ENCODE measurements at places on chromosomes 5 and 9.

- no peak for DNase-seq
Measured at GRCh38 chr5:156473269-156473908, 146.4 kb downstream of the SGCD start.

DNA sequence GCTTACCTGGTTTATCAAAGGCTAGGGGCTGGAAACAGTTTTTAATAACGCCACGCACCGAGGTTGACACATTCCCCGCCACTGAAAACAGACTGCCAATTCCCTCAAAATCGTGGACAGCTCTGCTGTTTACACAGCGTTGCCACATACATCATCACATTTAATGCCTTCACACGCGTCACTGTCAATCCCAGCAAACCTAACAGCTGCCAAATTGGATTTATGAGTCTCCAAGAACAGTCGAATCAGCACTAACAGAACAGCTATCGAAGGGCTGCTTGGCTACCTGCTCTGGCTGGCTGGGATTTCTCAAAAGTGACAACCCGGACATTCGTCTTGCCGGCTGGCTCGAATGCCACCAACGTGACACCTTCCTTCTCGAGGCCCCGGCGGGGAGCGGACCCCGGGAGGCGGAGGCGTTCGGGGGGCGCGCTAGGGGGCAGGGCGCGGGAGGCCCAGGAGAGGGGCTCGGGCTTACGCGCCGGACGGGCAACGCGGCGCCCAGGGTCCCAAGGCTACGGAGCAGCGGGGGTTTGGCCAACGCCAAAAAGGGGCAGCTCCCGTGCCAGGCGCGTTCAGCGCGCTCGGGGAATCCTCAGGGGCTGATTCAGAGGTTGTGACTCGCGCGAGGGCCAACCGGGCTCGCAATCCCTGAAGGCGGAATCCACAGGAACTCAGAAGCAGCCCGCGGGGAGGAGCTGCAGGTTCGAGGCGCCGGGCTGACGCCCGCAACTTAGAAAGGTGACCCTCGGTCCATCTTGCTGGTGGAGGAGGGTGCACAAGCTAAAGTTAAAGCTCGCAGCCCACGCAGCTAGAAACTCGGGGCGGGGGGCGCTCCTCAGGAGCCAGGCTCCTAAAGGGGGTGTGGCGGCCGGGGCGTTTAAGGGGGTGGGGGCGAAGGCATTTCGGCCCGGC lies 1.2 kb downstream of the CDC14B start:
- peak; percentile 49 for DNase-seq

DNA sequence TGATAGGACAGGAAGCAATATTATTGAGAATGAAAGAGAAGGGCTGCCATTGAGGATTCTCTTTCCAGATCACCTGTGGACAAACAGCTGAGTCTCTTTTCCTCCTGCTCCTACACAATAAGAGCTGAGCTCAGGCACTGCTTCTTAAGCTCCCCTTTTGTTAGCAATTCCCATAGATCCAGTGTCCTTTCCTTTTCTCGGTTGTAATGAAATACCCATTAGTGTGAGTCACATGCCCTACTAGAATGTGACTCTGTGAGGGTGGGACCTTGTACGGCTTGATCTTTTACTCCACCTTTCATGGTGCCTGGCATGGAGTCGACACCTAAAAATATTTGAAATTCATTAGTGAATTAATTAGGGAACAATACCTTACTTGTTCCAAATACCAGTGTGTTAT lies 269.2 kb downstream of the NR3C1 start:
- DNase-seq: no peak

GRCh38 chr5:149801307-149801990 lies 71.3 kb downstream of the PPARGC1B start:
- DNase-seq: no peak

- DNase-seq: no peak
Measured at GRCh38 chr9:75866273-75866871, 24.1 kb upstream of the PCSK5 start.

DNA sequence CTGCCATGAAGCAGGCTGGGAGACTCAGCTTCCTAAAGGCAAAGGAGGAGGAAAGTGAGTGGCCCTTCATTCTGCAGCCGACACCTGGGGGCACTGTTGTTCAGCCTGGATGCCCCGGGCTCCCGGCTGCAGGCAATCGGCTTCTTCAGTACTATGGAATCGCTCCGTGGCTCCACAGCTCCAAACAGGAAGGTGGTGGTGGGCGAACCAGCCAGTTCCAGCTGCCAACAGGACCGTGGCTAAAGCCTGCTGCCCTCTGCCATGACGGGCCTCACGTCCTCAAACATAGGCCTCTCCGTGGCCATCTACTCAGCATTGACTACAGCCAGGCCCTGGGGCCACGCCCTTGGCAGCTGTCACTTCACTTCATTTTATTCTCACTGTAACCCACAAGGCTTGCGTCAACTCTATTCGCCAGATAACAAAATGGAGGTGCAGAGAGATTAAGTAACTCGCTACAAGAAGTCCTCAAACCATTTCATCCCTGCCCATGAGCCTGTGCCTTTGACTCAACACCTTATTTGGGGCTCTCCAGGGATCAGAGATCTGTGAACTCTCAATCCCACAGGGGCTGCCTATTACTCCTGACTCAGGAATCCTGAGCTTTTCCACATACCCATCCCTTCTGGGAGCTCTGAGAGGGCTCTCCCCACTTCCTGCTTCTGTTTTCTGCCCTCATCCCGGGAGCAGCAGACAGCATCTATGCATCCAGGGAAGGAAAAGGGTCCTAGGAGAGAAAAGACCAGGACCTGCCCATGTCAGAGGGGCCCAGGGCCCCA lies 38.0 kb downstream of the PAX5 start:
- DNase-seq: peak; percentile 67

- DNase-seq: no peak
Measured at GRCh38 chr9:35859990-35860339, 10.2 kb downstream of the OR13J1 start.

DNA sequence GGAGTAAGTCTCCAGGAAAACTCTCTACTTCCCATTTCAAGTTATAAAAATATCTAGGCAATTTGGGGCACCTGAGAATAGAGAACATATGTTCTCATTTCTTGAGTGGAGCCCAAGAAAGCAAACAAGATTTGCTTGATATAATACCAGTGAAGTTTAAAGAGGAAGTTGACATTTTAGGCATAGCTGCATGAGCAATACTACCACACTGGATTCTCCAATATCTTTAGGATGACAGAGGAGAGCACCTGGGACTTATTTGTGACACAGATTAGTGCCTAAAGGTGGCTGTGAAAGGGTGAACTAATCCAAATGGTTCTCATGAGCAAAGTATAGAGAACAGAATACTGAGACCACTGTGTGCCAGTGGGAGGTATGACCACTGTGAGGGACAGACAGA lies 423.5 kb upstream of the RIOK2 start:
- no peak for DNase-seq

DNA sequence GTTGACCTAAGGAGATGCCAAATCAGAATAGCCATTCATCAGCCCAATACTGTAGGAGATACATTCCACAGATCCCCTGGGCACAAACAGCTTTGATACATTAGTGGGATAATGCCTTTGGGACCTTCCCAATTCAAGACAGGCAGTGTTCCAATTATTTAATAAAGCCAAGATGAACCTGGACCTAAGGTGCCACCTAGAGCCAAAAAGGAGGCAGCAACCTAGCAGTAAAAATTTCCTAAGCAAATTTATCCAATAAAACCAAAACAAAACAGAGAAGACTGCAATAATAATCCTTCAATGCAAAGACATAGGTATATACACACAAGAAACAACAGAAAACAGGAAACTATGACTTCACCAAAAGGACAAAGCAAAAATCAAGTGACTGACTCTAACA lies 253.0 kb downstream of the HINT1 start:
- no peak for DNase-seq

DNA sequence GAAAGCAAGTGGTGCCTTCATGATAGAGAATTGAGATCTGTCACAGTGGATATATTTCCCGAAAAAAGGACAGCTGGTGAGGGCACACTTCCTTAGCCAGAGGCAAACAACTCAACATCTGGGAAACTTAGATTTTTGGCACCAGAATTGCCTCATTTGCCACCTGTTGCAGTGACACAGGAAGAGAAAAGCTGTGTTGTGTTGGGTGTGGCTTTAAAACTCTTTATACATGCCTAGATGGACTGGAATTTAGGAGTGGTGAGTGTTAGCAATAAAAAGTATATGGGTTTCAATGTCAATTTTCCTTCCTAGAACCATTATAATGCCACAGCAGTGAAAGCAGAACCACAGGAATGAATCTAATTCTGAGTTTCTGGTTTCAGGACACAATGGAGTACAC lies 62.6 kb upstream of the CEMIP2 start:
- no peak for DNase-seq

GRCh38 chr9:84297162-84297821 lies 43.3 kb downstream of the SLC28A3 start:
- no peak for DNase-seq

GRCh38 chr5:55991768-55992486 lies 2.8 kb downstream of the IL6ST start:
- no peak for DNase-seq

DNA sequence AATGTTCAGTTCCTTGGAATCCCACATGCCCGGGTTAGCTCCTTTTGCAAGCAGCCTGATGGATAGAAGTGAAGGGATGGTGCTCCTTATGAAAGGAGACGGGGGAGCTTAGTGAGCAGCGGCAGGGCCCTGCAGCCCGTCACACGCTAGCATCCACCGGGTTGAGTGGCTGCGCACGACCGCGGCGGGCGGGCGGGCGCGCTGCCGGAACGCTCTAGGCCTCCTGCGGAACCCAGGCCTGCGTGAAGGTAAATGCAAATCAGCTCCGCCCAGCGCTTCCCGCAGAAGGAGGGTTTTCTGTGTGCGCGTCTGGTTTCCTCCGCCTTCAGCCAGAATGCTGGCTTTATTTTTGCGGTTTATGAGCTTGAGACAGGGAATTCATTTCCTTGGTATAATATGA lies 19.8 kb downstream of the IL12B start:
- DNase-seq: no peak

GRCh38 chr5:79077680-79078365 lies 8.3 kb downstream of the BHMT2 start:
- DNase-seq: no peak

GRCh38 chr5:93126634-93127033 lies 454.4 kb downstream of the NR2F1-AS1 start:
- no peak for DNase-seq
